HEK293T (cell line): ENCODE measurements at places on chromosomes 4 and X.

DNA sequence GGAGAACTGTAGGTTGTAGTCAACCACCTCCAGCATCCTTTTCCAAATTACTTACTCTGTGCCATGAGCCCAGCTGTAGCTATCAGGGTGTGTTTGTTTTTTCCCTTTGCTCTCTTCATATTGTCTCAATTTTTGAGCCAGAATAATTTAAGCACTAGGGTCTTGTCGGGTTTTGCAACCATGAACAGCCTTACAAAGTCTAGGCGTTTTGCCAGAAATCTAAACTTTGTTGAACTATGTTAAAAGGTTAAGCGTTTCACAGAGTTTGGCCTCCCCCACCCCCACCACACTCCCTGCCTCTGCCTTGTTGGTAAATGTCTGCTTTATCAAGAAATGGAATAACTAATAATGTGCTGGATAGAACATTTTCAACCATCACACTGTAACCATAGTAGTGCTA lies 190.6 kb upstream of the TTC29 start:
- no peak for DNase-seq

DNA sequence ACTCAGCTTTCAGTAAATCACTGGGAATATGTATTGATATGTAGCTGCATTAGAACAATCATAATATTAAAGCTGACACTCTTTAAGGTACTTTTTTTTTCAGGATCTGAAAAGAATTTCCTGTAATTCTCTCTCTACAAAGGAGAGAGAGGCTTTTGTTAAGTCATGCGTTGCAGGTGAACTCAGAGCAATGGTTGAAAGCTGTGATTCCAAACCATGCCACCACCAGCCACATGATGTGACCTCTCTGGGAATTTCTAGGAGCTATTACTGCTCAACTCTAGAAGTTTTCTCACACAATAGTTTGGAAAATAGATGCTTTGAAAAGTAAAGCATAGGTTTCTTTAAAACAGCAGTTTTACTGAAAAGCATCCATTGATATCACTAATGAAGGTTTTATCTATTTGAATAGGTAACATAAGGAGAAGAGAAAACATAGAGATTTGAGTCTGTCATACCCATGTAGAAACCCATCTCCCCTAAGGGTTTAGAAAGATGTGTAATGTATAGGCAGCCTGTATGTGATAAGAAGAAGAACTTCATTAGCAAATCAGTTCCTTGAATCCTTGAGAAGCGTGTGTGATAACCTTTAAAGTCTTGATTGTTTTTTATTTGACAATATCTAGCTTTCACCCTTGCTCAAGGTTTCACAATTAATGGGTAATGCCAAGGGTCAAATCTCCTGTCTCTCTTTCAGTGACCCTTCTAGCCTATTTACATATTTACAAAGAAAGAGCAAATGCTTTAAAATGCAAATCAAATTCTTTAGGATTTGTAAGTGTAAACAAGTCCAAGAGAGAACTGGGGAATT lies 161.0 kb upstream of the ANKRD50 start:
- no peak for DNase-seq

DNA sequence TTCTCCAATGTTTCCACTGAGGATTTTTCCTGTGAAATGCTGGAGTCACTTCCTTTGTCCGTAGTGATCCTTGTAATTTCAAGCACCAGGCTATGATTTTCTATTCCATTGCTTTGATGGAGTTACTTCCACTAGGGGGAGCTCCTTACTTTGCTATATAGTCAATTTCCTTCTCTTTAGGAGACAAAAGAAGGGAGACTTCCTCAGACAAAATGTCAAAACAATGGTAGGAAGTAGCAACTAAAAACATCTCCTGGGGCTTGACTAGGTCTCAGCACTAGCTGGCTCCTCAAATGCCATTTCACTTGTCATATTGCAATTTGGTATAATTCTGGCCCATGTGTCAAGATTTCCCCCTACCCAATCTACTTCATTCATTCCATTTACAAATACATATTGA lies 24.1 kb downstream of the ZCCHC12 start:
- peak; percentile 62 for DNase-seq

DNA sequence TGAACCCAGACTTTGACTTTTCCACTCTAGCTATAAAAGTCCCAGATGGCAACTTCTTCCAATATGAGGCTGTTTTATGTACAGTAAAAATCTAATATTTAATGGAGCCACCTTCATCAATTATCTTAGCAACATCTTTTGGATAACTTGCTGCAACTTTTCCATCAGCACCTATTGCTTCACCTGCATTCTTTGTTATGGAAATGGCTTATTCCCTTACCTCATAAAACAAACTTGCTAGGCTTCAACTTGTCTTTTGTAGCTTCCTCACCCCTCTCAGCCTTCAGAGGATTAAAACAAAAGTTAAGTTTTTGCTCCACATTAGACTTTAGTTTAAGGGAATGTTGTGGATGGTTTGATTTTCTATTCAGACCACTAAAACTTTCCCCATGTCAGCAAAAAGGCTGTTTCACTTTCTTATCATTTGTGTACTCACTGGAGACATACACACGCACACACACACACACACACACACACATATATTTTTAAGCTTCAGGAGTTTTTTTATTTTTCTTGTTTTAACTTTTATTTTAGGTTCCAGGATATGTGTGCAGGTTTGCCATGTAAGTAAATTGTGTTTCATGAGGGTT lies 1296.1 kb upstream of the PABPC4L start:
- DNase-seq = no peak

DNA sequence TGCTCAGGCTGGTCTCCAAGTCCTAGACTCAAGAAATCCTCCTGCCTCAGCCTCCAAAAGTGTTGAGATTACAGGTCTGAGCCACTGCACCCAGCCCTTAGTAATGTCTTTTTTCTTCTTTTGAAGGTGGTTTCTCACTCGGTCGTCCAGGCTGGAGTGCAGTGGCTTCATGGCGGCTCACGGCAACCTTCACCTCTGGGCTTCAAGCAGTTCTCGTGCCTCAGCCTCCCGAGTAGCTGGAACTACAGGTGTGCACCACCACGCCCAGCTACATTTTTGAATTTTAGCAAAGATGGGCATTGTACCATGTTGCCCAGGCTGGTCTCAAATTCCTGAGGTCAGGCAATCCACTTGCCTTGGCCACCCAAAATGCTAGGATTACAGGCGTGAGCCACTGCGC lies 32.3 kb upstream of the ASMTL start:
- DNase-seq = no peak

DNA sequence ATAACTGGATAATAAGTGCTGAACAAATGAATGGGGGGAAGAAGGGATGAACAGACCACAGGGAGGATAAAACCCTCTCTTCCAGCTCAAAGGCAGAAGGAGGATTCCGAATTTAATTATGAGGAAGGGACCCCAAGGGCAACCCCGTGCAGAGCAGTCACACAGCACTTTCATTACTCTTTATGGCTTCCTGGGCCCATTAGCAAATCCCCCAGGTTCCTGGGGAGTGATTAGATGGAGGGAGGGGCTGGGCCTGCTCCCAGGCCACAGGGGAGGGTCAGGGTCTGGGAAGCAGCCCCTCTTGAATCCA lies 67.1 kb downstream of the PPP2R2C start:
- DNase-seq = no peak

GRCh38 chr4:133476063-133476462 lies 327.0 kb downstream of the PCDH10 start:
- DNase-seq = no peak

- no peak for DNase-seq
These were observed 21.8 kb upstream of the CCNI start for GRCh38 chr4:77097611-77098010.

- no peak for DNase-seq
These were observed 32.5 kb upstream of the TMPRSS11F start for GRCh38 chr4:68162196-68162595.

GRCh38 chr4:61882381-61882780 lies 682.3 kb downstream of the ADGRL3 start:
- DNase-seq = no peak

GRCh38 chrX:154125391-154126040 lies 18.5 kb upstream of the OPN1LW start:
- DNase-seq = no peak
